Esophagus squamous epithelium (tissue), 5 donors: ENCODE measurements at places on chromosomes 1 and 21.
A peak's percentile ranks its signal among the peaks of the same experiment; 100 is the strongest.

DNA sequence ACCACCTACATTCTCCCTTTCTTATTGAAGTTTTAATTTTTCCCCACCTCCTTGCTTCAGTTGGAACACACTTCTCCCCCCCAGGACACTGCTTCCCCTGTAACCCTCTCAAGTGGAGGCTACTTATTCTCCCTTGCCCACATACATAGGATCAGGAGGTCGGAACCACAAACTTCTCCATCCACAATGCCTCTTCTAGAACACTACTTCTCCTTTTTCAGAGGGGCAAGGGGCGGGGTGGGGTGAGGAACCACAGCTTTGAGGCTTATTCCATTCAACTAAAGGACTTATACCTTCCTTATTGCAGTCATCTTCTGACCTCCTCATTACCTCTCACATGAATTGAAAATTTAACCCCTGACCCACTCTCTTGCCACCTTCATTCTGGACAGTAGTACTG lies 81.3 kb downstream of the NEK7 start:
- peak; percentile 5 for DNase-seq

DNA sequence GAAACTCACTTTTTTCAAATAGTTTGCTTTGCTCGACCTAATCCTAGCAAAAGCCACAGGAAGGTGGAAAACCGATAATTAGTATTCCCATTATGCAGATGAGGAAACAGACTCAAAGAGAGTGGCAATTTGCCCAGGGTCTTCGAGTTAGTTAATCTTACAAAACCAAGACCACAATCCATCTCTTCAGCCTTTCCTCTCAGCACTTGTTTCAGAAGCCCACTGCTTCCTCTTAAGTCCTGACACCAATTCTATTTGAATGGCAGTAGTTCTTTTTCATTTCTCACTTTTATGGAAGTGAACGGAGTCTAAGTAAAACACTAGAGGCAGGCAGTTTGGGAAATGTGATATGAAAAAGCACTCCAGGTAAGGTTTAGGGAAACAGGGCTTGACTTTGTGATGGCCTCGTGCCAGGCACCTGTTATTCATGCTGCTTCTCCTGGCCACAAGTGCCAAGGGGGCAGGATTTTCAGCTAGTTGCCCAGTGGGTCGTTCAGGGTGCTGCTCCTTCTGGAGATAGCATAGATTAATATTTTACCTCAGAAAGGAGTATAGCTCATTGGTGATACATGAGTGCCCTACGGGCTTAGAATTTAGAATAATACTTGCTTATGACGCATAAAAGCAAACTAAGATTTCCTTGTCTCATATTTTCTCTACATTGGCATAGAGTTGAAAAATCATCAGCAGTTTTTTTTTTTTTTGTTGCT lies 76.6 kb upstream of the NRIP1 start:
- DNase-seq, result no peak

DNA sequence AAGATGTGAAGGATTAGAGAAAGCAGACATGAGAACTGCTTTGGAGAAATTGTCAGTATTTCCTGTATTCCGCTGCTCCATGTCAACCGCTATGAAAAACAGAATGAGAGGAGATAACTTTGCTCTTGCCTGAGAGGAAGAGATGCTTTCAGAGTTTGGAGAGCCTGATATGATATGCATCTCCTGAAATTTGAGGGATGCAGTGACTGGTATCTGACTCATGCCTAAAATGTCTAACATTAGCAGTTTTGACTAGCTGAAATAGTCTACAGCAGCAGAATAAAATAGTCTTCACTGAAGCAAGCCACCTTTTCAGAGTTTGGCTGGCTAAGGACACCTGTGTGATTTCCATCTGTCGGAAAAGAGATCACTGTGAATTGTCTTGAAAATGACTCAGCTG lies 165.8 kb upstream of the LRRC7 start:
- no peak for DNase-seq

GRCh38 chr1:183243161-183244050 lies 57.3 kb downstream of the LAMC2 start:
- DNase-seq, result no peak

GRCh38 chr21:34280389-34280795 lies 83.4 kb upstream of the KCNE2 start:
- no peak for DNase-seq

DNA sequence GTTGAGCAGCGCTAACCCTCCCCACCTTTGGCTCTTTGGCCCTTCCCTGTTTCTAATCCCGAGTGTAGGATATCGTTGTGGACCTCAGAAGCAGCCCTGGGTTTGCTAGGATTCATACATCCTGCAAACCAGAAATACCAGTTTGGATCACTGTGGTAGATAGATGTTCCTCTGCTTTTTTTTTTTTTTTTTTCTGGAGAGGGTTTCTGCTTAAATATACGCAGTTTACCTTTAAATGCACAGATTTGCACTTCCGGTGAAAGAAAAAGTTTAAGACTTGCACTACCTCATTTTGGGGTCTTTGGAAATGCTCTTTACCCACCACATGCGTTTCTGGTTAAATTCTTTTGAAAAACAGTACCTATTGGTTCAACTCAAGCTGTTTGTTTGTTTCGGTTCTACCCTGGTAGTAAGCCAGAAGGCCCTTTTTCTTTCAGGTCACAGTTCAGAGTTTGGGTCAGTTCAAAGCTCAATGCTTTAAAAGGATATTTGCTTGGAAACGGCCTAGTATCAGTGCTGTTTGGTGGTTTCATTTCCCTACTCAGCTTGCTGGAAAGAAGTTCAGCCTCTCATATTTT lies 908 bp downstream of the DDI2 start:
- DNase-seq, result no peak

DNA sequence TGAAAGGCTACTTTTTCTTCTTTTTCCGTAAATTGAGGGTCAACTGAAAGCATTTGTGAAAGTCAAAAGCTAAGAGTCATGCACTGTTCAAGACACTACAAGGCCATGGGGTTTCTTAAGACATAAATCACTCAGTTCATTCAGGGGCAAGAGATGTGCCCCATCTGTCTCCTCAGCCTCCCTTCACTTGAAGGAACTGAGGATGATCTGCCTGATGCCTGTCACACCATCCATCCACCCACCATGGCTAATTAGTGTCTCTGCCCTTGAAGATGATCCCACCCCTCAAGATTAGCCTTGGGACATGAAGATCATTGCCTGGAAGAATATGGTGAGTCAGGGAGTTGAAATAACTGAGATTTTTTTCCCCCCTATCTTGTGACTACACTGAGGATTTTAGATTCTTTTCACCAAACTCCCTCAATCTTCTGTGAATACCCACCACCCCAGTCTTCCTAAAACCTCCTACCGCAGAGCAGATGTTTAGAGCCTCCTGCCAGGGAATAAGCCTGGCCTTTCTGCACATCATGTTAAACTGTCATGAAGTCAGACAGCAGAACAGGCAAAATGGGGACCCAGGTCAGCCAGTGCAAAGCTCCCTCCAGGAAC lies 88.6 kb upstream of the LMO4 start:
- DNase-seq, result no peak

DNA sequence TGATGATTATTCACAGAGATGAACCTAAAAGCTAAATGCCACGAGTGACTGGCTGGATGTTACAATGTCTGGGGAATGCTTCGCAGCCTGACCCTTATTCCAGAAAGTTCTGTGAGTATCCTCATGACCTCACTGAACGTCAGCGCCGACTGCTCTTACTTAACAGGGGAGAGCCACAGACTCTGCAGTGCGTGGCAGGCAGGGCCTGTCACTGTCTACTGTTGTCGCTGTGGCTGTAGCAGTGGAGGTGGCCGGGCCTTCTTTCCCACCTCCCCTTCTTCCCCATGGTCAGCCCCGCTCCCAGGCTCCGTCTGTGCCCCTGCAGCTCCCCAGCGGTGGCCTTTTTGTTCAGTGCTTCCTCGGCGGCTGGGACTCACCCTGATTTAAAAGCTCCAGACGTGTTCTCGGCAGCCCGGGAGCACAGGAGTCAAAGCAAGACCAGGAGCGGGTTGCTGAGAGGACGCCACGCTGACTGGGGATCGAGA lies 52.2 kb upstream of the TARBP1 start:
- DNase-seq, result no peak

DNA sequence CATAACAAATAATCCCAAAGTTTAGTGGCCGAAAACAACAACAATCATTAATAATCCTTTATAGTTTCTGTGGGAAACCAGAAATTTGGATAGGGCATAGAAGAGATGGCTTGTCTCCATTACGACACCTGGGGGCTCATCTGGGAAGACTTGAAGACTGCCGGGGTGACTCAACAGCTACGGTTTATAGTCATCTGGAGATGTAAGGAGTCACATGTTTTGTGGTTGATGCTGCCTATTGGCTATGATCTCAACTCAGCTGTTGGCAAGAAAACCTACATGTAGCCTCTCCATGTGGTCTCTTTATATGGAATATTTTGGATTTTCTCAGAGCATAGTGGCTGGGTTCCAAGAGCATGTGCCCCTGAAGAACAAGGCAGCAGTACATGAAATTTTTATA lies 29.3 kb upstream of the TSPAN2 start:
- DNase-seq, result no peak

DNA sequence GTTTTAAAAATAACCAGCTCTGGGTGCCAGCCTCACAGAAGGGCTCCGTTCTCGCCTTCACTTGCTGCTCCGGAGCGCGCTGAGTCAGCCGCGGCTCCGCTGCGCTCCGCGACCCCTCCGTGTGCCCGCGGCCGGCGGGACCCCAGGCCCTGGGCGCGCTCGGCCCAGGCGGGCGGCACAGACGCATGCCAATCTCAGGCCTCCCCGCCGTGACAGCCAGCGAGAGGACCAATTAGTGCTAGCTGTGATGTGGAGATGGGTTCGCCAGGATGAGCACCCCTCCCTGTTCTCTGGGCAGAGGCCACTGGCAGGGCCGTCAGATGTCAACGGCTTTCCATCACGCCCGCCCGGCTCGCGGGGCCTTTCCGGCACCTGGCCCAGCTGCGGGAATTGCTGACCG lies 293.8 kb downstream of the SPATA17 start:
- no peak for DNase-seq

DNA sequence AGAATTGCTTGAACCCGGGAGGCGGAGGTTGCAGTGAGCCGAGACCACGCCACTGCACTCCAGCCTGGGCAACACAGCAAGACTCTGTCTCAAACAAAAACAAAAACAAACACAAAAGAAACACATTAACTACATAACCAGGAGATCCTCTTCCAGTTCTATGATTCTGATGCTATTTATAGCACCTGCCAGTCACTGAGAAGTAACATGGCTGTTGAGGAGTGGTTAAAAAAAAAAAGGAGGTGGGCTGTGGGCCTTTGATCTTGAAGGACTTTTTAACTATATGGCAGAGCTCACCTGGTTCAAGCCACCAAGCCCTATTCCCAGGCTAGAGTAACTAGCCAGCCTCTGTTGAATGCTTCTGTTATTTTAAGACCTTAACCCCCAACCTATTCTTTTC lies 148.8 kb downstream of the ZBTB18 start:
- no peak for DNase-seq

GRCh38 chr1:211574705-211575104 lies 4.3 kb downstream of the SLC30A1 start:
- no peak for DNase-seq

DNA sequence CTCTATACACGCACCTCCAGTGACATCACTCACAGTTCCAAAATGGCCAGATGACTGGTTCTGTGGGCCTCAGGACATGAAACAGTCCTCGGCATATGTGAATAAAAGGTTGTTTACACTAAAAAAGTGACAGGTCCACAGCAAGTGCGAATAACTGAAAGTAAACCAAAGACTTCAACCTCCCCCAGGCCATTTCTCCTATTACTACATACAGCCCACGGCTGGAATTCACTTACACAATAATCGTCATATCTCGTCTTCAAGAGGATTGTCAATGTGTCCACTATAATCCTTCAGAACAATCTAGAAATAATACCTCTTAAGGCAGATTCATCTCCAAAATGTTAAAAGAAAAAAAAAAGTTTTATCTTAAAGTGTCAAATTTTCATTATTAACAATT lies 1.9 kb upstream of the PRDM15 start:
- no peak for DNase-seq

- DNase-seq, result no peak
Observed at GRCh38 chr21:45910155-45910547, 71.4 kb upstream of the COL6A1 start.

- DNase-seq, result no peak
Observed at GRCh38 chr1:15304708-15305467, 57.9 kb downstream of the FHAD1 start.

- DNase-seq, result no peak
Observed at GRCh38 chr1:230105754-230106625, 39.0 kb downstream of the GALNT2 start.

DNA sequence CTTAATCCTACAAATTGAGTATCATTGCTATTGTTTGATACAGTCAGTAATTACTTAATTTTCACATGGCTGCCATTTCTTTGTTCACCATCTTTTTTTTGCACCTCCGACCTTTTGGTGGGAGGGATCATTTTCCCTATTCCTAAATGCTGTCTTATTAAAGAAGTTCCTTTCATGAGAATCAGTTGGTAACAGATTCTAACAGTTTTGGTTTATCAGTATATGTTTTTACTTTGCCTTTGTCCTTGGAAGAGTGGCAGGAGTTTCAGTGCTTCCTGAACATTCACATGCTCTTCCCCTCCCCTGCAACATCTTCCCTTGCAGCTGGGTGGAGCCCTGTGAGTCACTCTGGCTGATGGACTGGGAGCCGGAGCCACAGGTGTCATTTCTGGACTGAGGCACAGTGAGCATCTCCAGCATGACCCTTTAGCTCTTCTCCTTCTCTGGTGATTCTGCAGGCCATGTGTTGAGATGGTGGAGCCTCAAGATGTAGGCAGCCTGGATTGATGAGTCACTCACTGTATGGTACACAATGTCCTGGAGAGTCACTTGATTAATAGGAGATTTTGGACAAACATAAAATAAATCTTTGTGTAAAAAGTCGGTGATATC lies 217.7 kb downstream of the URB2 start:
- no peak for DNase-seq

GRCh38 chr1:177981200-177981599 lies 11.3 kb upstream of the SEC16B start:
- DNase-seq, result no peak

GRCh38 chr1:92310185-92310597 lies 11.3 kb downstream of the RPAP2 start:
- no peak for DNase-seq

DNA sequence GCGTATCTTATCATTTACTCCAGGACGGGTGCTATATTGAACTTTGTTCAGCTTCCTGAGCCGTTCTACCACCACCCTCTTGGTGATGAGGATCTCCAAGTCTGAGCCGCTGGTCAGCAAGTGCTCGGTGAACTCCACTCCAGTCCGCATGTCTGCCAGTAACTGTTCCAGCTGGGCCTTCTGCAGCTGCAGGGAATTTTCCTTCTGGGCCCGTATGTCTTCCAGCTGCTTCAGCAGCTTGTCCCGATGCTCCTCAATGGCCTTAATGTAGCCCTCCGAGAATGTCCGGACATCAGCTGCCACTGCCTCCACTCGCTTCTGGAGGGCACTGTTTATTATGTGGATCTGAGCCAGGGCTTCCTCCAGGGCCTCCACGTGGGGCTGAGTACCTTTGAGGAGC lies 3.4 kb downstream of the TRIM45 start:
- DNase-seq, result no peak

DNA sequence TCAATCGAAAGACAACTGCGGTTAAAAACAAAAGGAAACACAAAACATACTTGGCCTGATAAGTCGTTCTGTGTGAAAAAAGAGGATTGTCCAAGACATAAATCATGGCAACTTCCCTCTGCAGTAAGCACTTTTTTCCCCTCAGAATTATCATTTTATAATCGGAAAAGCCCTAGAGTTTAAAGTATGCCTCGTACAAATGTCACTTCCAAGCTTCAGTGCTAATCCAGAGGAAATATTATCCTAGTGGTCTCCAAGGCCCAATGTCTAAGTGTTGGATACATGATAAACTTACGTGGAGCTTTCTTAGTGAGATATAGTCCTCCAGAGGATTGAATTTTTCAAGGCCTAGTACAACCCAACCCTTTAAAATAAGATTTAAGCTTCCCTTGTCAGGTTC lies 11.2 kb upstream of the NTMT2 start:
- no peak for DNase-seq

- no peak for DNase-seq
Observed at GRCh38 chr21:41589620-41590175, 81.7 kb upstream of the TMPRSS2 start.
